ENCODE measurements at places on chromosomes 6 and 20.

GRCh38 chr20:39773380-39774000, 811.3 kb downstream of the DHX35 start:
- no peak for DNase-seq

- DNase-seq = no peak
Observed at GRCh38 chr6:170345662-170346061, 39.1 kb downstream of the FAM120B start.

- no peak for DNase-seq
Observed at GRCh38 chr20:44065401-44066340, 121.3 kb downstream of the JPH2 start.

GRCh38 chr6:136783021-136783420, 9.3 kb downstream of the MAP3K5 start:
- no peak for DNase-seq

DNA sequence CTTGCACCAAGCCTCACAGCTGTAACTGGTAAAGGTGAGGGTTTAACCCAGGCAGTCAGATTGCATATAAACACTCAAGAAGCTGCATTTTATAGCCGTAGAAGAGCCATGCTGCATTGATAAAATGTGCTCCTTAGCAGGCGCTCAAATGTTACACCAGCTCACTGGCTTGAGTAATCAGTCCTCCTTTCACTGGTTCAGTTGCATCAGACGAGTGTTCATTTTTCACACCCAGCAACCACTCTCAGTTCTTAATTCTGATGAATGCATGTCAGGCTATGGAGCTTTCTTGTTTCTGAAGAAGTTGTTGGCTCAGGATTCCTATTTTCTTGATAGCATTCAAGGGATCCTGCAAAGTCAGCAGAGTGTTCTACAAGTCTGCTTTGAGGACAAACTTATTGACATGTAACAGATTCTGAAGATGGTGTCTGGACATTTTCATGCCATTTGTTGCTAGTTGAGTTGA, 198.3 kb downstream of the PLCB1 start:
- DNase-seq = no peak

- DNase-seq = no peak
Observed at GRCh38 chr6:135583256-135583761, 85.8 kb upstream of the AHI1 start.

DNA sequence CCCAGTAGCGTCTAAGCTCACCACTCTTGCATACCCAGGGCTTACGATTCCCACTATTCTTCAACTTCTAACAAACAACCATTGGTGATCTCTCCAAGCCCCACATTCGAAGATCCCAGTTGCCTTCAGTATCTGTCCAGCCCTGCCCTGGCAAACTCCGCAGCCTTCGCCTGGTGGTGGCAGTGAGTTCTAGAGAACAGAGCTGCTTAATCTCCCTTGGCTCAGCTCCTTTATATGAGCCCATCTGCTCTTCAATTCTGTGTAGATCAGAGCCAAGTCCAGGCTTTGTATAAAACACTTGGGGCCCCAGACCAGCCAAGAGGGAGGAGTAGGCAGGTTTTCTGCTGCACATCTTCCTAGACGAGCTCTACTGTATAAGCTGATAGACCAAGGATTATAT, 193.3 kb downstream of the PHACTR1 start:
- DNase-seq = no peak

GRCh38 chr6:167904791-167905190, 78.1 kb downstream of the AFDN start:
- DNase-seq = no peak

DNA sequence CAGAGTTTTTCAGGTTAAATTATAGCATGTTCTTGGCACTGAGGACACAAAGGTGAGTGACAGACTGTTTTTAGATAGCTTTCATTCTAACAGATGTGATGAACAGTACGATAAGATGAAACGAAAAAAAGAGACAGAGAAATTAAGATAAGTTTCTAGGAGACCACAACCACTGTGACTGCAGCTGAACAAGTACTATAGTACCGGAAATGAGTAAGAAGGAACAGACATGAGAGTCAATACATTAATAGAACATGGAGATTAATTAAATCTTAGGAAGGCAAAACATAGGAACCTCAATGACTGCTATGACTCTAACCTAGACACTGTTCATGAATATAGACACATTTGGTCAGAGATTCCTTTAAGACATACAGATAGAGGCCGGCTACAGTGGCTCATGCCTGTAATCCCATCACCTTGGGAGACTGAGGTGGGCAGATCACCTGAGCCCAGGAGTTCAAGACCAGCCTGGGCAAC, 40.2 kb downstream of the HBS1L start:
- DNase-seq = peak; percentile 41

DNA sequence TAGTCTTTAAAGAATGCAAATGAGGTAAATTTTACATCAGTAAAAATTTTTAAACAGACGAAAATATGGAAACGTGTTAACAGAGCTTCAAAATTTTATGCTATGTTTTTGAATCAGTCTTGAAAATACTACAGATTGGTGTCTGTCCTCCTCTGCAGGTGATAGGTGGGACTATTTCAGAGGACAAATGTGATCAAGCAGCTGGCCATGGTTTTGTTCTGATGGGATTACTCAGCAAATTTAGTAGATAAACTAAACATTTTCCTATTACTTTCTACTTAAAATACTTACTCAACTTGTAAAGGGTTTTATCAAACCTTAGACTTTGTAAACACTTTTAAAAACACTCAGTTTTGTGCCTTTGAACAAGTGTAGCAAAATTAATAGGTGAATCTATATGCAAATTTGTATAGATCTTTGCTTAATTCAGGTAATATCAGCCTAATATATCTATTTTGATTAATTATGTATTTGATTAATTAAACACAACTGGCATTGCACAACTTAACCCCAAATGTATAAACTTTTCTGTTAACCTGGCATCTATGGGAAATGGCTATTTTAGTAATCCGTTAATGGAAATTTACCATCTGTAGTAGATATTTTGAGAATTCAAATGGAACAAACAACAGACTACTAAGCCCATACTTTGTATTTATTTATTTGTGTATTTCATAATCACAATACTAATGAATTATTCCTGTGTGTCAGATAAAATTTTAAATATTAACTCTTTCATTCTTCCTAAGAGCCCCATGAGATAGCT, 22.5 kb downstream of the ADGRB3 start:
- DNase-seq = no peak

DNA sequence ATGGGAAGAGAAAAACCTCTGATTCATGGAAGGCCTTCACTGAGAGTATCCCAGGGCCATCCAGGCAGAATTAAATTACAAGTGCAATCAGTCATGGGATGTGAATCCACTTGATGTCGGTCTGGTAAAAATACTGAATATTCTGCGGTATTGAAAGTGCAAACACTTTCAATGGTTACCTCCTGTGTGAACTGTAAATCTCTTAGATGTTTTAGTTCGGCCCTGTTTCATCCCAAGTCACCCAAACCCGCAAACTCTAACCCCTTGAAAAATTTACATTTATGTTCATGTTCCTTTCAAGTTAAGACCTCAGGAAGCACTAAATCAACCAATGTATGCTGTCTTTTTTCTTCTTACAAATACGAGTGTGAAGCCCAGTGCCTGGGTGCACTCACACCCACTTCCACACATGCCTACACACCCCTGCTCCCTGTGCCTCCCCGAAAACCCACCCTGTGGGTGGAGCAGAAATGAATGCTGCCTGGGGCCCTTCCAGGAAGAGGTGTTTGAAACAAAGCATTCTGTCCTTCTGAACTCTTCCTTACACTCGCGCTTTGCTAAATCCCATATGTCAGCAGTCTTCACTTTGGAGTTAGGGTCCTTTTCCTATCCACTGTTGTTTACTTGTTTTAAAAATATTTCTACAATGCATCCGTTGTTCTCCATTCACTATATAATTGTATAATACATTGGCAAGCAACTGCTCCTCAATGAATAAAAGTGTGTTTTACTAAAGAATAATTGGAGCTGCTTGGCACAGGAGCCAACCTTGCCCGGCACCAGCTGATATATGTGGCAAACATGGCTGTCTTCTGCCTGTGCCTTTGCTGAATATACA, 62.7 kb downstream of the FYN start:
- DNase-seq = no peak

DNA sequence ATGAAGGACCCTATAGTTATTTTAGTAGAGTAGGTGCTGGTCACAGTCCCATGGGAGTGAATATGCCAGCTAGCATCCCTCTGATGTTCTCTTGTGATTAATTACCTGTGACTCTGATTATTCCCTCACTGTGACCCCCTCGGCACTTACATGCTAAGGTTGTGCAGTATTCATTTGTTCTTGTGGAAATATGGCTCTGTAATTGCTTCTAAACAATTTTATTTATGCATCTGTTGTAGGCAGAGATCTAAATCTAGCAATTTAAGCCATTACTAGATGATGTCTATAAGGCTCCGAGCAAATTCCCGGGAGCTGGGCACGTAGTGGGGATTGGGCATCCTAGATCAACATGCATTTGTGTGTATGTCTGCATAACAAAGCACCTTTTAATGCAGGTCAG, 961.7 kb downstream of the KIF16B start:
- no peak for DNase-seq

DNA sequence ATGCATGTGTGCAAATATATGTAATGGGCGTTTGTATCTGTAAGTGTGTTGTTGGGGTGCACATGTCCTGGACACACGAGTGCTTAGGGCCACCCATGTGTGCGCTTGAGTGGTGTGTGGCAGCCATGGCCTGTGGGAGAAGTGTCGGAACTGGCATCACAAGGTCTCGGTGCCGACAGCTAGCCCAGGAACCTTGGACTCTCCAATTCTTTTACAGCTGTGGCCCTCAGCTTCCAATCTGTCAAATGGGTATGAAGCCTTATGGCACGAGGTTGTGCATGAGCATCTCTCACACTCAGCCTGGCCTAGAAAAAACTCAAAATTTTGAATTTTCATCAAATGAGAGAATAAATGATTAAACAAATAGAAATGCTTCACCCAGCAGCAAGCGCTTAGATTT, 42.0 kb downstream of the SPDEF start:
- DNase-seq = no peak

GRCh38 chr6:150732765-150733539, 132.6 kb upstream of the MTHFD1L start:
- no peak for DNase-seq

DNA sequence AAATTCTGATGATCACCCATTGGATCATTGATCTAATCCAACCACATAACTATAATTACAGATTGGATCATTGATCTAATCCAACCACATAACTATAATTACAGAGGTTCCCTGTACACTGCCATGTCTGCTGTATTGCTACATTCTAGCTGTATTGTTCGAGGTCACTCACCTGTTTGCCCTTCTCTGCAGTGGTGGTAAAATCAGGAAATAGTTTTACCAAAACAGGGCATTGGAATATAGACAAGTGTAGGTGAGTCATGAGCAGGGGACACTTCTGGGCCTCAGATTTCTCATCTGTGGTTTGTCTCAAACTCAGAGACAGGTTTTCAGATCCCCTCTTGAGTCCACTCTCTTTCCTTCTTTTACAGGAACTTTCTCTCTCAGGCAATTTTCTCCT, 9.0 kb upstream of the AFDN start:
- DNase-seq = no peak

- peak; percentile 21 for DNase-seq
Observed at GRCh38 chr6:75932067-75932466, 140.4 kb downstream of the IMPG1 start.

GRCh38 chr6:44734886-44735629, 347.6 kb downstream of the CDC5L start:
- no peak for DNase-seq

DNA sequence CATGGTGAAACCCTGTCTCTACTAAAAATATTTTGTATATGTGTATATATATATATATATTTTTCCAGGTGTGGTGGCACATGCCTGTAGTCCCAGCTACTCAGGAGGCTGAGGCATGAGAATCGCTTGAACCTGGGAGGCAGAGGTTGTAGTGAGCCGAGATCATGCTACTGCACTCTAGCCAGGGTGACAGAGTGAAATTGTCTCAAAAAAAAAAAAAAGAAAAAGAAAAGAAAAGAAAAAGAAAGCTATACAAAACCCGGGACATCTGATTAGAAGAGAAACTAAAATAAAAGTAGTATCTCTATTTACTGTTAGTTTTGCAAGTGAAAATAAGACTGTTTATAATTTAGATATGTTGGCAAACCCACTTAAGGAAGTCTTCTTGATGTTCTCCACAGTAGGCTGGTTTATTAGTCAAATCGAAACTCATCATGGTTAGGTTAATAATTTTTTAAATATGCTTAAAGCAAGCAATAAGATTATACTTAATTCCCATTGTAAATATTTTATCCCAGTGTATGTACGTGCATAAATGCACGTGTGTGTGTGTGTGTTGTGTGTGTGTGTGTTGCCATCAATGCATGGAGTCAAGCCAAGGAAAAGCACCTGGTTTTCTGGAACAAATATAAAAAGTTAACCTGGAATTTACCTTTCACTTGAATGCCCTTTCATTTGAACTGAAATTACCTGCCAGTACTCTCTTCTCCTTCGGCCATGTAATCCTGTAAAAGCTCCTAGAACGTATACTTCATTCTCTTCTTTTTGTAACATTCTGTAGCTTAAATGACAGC, 7.1 kb downstream of the VNN2 start:
- peak; percentile 45 for DNase-seq

DNA sequence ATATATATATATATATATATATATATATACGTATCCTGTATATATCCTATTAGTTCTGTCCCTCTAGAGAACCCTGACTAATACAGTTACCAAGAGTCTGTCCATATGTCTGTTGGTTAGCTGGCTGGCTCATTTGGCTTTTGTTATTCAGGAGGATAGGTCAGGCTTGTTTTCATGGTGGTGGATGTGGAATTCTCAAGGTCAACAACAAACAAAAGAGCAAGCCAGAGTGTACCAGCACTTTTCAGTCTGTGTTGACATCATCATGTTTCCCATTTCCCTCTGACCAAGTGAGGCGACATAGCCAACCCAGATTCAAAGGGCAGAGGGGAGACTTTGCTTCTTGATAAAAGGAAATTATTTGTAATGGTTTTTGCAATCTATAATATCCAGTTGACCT, 88.5 kb upstream of the PTCHD4 start:
- DNase-seq = no peak

- DNase-seq = no peak
Observed at GRCh38 chr6:43311666-43312065, 3.0 kb upstream of the CRIP3 start.

- no peak for DNase-seq
Observed at GRCh38 chr6:36660771-36661471, 17.6 kb upstream of the CDKN1A start.

DNA sequence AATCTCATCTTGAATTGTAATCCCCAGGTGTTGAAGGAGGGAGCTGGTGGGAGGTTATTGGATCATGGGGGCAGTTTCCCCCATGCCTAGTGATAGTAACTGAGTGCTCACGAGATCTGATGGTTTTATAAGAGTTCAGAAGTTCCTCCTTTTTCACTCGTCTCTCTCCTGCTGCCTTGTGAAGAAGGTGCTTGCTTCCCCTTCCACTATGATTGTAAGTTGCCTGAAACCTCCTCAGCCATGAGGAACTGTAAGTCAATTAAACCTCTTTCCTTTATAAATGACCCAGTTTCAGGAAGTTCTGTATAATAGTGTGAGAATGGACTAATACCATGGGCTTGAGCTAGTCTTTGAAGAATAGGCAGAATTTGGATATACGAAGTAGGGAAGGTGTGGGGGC, 113.9 kb downstream of the RIN2 start:
- DNase-seq = no peak

- peak; percentile 49 for DNase-seq
Observed at GRCh38 chr20:9392892-9393857, 121.2 kb upstream of the LAMP5 start.

- DNase-seq = no peak
Observed at GRCh38 chr6:170235391-170236125, 55.3 kb downstream of the DLL1 start.

GRCh38 chr6:154891901-154892300, 103.2 kb upstream of the TIAM2 start:
- no peak for DNase-seq

Measured in GM20000 (cell line).